ENCODE measurements at places on chromosomes 3 and 15. TPM values are rescaled to one million over a fixed set of nuclear protein-coding genes. Genes with fewer than 3 reads are reported as not detected.

DNA sequence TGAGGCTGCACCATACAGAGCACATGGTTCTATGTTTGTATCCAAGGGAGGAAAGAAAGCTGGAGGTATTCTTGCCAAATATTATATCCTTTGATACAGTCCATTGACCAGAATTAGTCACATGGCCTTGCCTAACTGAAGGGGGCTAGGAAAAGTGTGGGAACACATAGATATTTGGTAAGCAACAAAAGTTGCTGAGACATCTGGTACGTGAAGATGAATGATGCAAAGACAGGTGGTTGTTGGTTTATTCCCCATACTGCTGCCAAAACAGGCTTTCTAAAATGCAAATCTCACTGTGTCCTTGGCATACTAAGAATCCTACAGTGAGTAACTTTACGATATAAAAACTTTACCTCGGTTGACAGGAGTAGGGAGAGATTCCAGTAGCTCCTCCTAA, 162.2 kb downstream of the VGLL3 start:
- DNase-seq = no peak

DNA sequence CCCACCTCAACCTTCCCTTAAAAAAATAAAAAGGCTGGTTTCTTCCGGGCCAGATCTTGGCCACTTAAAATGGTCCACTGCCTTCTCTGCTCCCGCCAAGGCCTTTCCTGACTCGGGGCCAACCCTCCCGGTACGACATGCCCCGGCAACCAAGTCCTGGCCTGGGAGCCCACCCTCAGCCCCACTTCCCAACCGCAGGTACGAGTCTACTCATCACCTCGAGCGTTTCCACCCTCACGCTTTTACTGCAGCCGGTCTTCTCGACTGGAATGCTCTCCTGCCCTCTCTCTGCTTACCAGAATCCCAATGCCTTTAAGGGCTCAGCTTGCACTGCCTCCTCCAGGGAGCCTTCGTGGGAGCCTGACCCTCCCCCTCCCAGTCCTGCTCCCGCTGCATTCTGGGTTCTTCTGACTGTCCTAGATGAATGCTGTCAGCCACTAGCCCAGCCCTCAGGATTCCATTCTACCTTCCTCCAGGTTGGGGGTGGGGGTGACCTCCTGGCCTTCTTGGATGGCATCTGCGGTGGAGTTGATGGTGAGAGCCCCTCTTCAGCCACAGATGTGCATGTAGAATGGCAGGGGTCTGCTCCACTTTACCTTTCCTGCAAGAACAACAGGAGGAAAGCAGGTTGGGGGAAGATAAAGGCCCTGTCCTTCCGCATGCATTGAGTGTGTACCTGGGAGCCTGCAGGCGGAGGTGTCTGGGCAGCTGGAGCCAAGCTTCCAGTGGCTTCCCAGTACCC, 1.1 kb upstream of the CSRNP1 start:
- DNase-seq = no peak

DNA sequence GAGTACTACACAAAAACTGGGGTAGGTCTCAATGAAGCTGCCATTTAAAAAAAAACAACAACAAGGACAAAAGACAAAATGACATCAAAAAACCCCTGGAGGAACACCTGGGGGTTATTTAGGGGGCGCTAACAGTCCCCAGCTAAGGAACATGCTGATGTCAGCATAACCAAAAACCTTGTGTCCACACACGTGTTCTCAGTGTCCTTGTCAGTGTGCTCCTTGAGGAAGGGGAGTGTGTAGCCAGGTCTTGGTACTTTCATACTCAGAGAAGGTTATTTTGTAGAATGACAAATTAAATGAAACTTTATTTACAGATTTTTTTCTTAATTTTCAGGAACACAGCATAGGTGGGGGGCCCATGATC, 31.2 kb upstream of the CLRN1 start:
- DNase-seq = no peak

MST1R gene
- total RNA-seq = 53.1 TPM

MASP1 gene
- total RNA-seq = 2.6 TPM

GRCh38 chr3:117278424-117279190, 569.0 kb downstream of the TUSC7 start:
- DNase-seq = no peak

- DNase-seq = peak; percentile 76
These were observed 768.5 kb upstream of the CFAP20DC start for GRCh38 chr3:59818033-59818918.

DNA sequence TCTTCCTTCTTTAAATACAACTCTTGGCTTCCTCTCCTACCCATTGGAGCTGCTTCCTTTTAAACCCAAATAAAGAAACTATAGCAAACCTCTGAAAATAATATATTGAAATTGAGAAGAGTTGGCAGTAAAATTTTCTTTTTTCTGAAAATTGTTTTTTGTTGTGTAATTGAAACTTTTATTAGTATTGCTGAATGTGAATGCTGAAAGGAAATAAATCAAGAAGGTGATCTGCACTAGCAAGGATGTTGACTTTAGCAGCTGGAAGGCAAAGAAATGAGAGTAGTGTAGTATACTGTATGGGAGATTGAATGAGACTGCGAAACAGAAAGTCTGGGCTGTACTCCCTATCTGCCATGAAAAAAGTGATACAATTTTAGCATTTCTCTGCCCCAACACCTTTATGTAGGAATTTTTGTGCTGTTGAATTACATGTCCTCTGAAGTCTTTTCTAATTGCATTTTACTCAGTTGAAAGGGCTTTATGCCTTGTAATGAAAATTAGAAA, 166.3 kb downstream of the DOCK3 start:
- DNase-seq = no peak

GRCh38 chr3:155853214-155854140, 750 bp downstream of the SLC33A1 start:
- DNase-seq = peak; percentile 90

AGBL1 gene
- 0.91 TPM for total RNA-seq

- DNase-seq = no peak
These were observed 164.2 kb downstream of the POLR2M start for GRCh38 chr15:57870667-57871066.

SCAANT1 gene
- total RNA-seq = not detected

- DNase-seq = peak; percentile 81
These were observed 6.3 kb downstream of the NR2F2 start for GRCh38 chr15:96336596-96337364.

DNA sequence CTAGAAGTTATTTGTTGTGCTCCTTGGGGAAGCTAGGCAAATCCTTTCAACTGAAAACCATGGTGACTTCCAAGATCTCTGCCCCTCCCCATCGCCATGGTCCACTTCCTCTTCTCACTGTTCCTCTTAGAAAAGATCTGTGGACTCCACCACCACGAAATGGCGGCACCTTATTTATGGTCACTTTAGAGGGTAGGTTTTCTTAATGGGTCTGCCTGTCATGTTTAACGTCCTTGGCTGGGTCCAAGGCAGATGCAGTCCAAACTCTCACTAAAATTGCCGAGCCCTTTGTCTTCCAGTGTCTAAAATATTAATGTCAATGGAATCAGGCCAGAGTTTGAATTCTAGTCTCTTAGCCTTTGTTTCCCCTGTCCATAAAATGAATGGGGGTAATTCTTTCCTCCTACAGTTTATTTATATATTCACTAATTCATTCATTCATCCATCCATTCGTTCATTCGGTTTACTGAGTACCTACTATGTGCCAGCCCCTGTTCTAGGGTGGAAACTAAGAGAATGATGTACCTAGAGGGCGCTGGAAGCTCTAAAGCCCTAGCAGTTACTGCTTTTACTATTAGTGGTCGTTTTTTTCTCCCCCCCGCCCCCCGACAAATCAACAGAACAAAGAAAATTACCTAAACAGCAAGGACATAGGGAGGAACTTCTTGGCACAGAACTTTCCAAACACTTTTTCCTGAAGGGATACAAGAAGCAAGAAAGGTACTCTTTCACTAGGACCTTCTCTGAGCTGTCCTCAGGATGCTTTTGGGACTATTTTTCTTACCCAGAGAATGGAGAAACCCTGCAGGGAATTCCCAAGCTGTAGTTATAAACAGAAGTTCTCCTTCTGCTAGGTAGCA, 657 bp downstream of the PATL2 start:
- DNase-seq = no peak
